Esophagus squamous epithelium (tissue), 5 donors: ENCODE measurements at places on chromosomes 1 and 21.

DNA sequence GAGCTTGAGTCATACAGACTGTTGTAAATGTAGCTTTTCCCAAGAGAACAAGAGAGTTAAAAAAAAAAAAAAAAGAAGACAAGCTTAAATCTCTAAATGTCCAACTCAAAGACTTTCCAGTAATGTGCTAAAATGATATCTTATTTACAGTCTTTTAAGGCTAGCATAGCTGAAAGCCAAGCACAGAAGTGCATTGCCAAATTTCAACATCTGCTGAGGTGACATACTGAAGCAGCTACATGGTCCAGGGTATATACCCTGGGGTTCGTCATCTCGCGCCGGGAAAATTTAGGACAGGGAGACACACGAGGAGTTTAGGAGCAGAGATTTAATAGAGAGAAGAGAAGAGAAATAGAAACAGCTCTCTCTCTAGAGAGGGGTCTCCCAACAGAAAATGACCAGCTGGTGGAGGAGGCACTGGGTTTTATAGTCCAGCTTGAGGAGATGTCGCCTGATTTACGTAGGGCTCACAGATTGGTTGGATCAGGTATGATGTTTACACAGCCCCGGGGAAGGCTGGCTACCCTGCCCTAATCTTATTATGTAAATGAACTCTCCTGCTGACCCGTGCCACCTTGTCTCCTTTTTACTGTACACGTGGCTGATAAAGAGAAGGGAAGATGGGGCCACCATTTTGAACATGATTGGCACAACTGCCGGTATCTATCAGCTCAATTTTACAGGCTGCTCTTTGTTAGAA, 172.7 kb downstream of the TRIM33 start:
- DNase-seq, result no peak

- no peak for DNase-seq
Observed at GRCh38 chr21:35024513-35024912, 24.6 kb downstream of the RUNX1 start.

GRCh38 chr21:41115851-41116250, 52.1 kb upstream of the BACE2 start:
- DNase-seq, result no peak

- no peak for DNase-seq
Observed at GRCh38 chr1:176271572-176271971, 64.5 kb upstream of the COP1 start.

DNA sequence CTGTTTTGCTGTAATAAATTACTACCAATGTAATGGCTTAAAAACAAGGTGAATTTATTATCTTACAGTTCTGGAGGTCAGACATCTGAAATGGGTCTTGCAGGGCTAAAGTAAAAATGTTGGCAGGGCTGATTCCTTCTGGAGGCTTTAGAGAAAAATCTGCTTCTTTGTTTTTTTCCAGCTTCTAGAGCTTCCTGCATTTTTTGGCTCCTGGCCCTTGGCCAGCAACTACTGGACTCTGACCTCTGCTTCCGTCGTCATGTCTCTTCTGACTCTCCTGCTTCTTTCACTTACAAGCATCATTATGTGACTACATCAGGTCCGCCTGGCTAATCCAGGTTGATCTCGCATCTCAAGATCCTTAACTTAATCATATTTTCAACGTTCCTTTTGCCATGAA, 350.9 kb downstream of the S1PR1 start:
- no peak for DNase-seq

DNA sequence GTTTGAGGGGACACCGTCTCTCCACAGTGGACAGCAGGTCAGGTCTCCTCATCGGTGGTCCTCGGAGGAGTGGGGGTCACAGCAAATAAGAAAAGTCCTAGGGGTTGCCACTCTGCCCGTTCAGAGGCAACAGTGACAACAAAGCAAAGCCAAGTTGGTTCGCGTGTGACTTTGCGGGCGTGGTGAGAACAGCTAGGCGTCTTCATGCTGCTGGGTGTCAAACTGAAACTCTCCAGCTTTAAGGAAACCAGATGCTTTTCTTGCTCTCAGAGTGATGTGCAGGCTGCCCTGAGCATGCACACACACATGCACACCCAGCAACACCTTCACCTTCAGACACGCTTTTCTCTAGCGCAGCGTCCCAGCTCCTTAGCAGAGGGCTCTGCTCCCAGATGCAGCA, 70.1 kb upstream of the ARHGEF16 start:
- no peak for DNase-seq

DNA sequence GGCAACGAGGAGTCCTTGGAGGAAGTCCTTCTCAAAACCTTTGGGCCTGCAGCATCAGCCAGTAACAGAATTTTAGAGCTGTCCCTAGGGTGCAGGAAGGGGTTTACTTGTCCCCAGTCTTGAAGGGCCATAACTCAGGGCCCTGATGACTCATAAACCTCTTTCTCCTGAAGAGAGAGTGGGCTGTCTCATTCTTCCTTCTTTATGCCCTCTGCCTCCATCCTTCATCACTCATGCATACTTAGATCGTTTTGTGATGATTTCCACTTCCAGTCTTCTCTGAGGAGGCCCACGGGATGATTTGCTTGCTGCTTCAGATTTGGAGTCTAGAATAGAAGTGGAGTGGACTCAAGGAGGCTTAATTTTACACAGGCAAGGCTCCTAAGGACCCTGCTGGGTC, 60.2 kb downstream of the NDUFS5 start:
- no peak for DNase-seq

- no peak for DNase-seq
Observed at GRCh38 chr21:29496337-29496736, 197.6 kb downstream of the BACH1 start.

- DNase-seq, result no peak
Observed at GRCh38 chr1:181513786-181514297, 30.5 kb downstream of the CACNA1E start.

DNA sequence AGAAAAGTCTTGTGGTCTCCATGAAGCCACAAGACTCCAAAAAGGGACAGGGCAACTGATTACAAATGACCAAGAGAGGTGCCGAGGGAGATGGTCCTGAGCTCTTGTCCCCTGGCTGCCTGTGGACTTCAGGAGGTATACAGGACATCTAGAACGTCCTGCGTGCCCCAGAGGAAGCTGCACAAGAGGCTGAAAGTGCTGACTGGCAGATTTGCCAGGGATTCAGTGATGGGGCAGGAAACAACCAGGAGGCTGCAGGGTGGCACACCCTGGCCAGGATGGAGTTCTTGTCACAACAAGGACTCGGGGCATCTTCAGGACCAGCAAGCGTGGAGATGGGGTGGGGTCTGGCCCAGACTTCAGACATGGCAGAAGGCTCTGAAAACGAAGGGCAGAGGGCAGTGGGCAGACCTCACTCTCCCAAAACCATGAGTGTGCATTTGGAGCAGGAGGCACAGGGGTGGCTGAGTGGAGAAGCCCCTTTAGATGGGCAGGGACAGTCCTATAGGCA, 13.4 kb upstream of the PKP1 start:
- no peak for DNase-seq

GRCh38 chr1:61746813-61747212, 4.5 kb downstream of the PATJ start:
- no peak for DNase-seq

DNA sequence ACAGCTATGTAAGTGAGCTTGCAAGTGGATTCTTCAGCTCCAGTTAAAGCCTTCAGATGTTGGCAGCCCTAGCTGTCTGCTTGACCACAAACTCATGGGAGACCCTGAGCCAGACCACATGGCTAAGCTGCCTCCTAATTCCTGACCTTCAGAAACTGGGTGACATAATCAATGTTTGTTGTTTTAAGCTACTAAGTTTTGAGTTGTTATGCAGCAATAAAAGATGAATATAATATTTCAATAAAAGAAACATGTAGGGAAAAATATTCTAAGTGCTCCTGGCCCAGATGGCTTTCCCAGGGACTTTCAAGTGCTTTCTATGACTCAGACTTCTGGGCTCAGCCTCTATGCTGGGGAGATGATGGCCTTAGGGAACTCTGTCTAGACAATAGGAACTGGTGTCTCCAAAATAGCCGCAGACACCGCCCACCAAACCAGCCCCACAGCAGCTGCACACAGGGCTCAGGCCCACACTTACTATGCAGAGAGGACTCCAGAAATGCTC, 20.3 kb upstream of the AZIN2 start:
- no peak for DNase-seq

DNA sequence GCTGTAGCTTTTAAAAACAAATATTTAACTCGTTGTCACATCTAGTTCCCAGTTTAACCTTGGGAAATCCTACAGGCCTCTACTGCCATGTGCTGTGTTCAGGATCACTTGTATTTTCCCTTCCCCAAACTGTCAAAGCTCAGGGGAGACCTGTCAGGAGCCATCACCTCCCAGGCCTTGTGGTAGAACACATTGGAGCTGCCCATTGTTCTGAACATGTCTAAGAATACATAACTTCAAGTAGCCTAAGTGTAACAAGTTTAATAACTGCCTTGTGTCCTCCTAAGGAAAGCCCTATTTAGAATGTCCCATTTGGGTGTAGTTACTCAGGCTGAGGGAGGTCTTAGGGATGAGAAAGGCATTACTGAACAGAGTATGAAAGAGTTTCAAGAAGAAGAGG, 28.6 kb upstream of the PIGC start:
- no peak for DNase-seq

- no peak for DNase-seq
Observed at GRCh38 chr21:25997788-25998611, 172.6 kb downstream of the APP start.

- DNase-seq, result no peak
Observed at GRCh38 chr1:89999208-89999607, 4.3 kb downstream of the ZNF326 start.

DNA sequence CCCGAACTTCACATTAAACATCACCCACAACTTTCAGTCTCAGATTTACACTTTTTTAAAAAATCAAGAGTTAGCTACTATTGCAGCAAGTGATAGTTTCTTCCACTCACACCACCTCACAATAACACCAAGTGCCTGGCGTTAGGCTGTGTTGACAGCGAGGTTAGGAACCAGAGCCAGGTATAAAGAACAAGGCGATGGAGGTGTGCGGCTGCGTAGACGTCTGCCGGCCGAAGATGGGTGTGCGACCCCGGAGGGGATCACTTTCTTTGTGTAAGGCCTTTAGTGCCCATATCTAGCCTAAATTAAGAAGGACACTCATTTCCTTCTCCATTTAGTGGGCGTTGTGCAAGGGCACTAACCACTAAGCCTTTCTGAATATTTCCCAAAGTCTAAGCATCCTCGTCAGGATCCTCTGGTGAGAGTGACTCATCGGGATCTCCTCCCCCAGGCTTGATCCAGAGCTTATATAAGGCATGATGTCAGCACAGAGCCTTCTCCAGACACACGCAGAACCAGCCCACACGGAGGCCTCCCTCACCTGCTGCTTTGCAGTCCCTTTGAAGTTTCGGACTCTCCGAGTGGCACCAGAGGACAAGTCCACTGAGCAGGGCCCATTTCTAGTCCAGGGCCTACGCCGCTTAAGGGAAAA, 11.8 kb downstream of the NHLH2 start:
- no peak for DNase-seq

DNA sequence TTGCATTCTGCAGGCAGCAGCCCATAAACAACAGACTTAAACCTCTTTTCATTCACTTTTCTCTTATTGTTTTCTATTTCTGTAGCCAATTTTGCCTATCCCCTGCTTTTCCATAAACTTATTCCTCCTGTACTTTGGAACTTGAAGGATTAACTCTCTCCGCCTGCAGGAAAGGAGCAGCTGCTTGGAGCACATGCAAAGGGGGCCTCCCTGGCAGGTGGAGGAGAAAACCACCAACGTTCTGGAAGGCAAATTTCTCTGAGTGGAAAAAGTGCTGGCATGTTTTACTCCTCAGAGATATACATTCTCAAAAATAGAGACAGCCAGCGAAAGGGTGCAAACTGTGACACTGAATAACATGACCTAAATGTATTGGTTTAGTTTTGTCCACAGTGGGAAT, 33.6 kb downstream of the RGS21 start:
- DNase-seq, result no peak

- DNase-seq, result no peak
Observed at GRCh38 chr1:113928187-113928930, 765 bp upstream of the HIPK1 start.

DNA sequence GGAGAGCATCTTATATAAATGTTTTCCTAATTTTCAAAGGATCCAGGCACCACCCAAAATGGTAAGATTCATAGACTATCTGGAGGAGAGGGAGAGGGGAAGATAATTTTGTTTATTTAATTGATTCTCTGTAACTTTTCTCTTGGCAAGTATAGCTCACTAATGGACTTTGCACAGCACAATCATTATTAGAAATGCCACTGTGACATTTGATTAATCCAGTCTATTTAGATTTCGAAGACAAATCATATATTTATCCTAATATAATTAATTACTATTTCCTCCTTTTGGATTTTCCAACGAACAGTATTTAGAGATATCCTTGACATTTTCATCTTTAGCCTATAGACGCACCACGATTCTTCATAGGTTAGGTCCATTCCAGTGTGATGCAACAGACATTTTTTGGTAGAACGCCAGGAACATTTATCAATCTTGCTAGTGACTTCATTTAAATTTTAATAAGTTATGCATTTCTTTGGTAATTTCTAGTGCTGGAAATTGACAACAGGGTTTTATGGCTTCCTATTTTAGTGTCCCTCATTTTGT, 152.4 kb downstream of the GRIK1 start:
- DNase-seq, result no peak

- no peak for DNase-seq
Observed at GRCh38 chr1:180643693-180644092, 11.9 kb downstream of the XPR1 start.

DNA sequence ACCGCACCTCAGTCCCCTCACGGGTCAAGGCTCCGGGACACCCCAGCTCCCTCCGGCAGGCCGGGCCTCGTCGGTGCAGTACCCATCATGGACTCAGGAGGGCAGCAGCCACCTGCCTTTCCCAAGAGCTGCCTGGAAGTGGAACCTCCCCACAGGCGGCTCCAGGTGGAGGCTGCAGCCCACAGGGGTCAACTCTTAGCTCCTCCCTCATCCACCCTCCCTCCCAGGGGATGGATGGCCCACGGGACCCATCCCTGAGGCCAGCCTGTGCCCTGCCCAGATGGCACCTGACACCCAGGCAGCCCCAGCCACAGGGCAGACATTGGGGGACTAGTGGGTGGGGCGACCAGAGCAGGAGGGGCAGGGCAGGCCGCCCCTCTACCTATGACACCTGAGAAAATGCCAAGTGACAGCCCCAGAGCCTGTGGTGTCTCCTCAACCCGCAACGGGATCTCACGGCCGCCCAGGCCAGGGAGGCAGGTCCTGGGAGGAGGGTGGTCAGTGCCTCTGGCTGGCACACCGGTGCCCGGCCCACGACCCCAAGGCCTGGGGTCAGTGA, 1.2 kb upstream of the ARHGEF16 start:
- DNase-seq, result no peak

- DNase-seq, result no peak
Observed at GRCh38 chr1:199404976-199405375, 622.5 kb upstream of the NR5A2 start.

DNA sequence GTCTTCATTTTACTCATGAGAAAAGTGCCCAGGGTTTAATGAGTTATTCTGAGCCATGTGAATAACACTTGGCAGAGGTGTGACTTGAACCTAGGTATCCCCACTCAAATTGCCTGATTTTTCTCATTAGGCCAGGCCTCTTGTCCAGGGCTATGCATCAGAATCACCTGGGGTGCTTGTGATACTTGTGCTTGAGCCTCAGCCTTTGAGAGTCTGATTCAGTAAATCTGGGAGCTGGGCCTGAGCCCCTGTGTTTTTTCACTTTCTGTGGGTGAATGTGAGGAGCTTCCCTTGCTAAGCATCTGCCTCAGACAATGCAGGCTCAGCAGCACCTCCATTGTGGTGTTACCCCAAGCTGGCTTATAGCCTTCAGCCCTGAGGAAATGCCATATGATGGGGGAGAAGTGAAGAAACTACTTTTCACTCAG, 127.1 kb downstream of the S1PR1 start:
- no peak for DNase-seq

GRCh38 chr1:26025060-26025459, 3.5 kb downstream of the EXTL1 start:
- DNase-seq, result no peak
